CD4-positive, alpha-beta T cell treated with Interleukin-4 for 4 hours (primary cell): ENCODE measurements at places on chromosomes 6 and 20.

DNA sequence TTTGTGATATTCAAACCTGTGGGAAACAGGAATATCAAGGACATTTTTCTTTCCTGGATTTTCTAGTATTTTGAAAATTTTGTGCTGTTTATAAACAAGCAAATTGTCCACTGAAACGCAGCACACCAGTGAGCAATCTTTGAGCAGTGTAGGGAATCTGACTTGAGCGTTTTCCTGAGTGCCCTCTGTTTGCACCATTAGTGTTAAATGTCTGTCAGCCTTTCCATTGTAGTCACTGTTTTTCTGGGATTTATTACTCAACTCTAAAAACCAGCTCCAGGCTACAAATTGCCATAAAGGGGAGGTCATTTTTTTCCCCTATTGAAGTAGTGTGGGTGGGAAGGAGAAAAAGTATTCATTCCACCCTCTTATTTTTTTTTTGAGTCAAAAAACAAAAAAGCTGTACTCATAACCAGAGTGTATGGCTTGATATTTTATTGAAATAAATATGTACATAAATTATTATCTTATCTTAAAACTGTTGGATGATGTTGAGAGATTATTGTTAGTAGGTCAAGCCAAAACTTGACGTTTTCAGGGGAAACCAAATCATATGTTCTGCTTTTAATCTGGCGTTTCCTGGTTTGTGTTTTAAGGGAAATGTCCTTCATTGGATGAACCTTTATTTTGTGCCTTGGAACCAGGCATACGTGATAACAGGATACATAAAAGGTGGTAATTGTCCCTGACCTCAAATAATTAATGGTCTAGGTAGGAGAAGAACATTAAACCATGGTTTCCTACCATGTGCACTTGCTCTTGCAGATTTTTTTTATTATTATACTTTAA lies 51.8 kb downstream of the TSHZ2 start:
- no peak for DNase-seq

DNA sequence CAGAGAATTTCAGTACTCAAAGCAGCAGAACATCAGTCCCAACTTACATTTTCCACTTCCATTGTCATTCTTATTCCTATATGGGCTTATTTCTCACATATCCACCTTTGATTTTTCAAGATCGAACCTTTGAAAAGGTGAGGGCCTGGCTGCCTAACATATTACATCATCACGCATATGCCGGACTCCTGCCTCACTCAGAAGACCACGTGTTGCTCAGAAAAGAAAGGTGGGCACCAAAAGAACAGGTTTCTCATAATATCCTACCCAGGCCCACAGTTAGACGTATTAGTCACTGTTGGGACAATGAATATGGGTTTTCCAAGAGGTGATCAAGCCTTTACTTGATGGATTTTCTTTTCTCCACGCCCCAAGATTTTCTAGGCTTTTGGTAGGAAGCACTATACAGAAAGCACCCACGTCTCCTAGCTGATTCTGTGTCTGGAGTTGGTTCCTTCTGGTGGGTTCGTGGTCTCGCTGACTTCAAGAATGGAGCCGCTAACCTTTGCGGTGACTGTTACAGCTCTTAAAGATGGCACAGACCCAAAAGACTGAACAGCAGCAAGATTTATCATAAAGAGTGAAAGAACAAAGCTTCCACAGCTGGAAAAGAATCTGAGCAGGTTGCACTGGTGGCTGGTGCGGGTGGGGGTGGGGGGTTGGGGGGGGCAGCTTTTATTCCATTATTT lies 168.9 kb downstream of the ATXN1 start:
- no peak for DNase-seq

- DNase-seq, result no peak
Observed at GRCh38 chr6:89888138-89888514, 6.1 kb upstream of the GJA10 start.

DNA sequence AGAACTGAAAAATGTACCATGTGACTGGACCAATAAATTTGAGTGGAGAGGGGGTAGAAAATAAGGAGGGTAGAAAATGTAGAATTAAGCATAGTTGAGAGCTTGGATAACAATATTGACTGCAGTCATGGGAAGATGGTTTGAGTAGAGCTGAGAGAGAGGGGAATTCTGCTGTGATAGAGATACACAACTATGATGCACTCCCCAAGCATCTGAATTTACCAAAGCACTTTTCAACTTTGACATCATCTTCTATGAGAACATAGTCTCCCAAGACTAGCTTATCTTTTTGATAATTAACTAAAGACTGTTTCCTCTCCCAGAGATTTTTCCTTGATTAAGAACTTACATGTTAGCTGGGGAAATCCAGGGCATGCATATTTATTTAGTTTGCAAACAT lies 103.1 kb downstream of the TNFRSF21 start:
- no peak for DNase-seq

DNA sequence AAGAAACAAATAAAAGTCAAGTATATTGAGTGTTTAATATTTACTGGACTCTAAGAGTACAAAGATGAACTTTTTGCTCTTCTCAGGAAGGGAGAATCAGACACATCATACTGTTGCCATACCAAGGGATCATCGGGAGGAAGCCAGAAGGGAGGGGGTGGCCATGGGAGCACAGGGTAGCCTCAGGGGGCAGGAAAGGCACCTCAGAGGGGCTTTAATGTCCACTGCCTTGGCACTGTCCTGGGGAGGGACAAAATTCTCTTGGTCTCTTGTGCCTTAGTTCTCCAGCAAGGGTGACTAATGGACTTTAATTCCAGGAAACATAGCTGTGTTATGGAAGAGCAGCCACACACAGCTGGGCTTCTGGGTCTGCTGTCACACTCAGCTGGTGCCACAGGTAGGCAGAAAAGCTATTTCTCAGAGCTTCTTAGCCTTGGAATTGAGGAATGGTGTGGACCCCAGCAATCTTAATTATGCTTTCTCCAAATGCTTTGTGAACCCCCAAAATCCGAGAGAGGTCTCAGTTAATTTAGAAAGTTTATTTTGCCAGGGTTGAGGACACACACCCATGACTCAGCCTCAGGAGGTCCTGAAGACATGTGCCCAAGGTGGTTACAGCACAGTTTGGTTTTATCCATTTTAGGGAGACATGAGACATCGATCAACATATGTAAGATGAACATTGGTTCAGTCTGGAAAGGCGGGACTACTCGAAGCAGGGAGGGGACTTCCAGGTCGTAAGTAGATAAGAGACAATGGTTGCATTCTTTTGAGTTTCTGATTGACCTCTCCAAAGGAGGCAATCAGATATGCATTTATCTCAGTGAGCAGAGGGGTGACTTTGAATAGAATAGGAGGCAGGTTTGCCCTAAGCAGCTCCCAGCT lies 53.2 kb downstream of the MRAP2 start:
- no peak for DNase-seq

DNA sequence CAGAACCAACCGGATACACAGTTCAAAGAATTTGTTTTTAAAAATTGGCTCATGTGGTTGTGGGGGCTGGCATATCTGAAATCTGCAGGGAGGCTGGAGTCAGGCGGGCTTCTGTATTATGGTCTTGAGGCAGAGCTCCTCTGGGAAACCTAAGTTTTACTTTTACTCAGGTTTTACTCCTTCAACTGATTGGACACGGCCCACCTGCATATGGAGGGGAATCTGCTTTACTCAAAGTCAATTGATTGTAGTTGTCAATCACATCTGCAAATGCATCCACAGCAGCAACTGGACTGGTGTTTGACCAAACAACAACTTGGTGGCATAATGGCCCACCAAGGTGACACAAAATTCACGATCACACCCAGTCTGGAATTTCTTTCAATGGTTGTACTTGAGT lies 103.4 kb downstream of the ERMARD start:
- DNase-seq, result no peak

DNA sequence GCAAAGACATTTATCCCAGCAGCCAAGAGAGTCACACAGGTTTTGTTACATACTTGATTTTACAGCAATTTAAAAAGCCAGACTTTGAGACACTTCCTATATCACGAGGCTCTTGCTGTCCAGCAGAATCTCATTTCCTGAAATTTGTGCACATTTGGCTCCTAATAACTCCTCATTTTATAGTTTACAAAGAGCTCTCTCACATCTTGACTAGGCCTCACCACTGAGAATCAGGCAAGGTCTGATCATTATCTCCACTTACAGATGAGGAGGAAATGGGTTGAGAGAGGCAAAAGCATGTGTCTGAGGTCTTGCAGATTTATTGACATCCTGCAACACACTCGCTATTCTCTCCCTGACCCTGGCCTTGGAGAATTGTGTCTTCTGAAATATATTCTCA lies 426.8 kb downstream of the MAFB start:
- no peak for DNase-seq

DNA sequence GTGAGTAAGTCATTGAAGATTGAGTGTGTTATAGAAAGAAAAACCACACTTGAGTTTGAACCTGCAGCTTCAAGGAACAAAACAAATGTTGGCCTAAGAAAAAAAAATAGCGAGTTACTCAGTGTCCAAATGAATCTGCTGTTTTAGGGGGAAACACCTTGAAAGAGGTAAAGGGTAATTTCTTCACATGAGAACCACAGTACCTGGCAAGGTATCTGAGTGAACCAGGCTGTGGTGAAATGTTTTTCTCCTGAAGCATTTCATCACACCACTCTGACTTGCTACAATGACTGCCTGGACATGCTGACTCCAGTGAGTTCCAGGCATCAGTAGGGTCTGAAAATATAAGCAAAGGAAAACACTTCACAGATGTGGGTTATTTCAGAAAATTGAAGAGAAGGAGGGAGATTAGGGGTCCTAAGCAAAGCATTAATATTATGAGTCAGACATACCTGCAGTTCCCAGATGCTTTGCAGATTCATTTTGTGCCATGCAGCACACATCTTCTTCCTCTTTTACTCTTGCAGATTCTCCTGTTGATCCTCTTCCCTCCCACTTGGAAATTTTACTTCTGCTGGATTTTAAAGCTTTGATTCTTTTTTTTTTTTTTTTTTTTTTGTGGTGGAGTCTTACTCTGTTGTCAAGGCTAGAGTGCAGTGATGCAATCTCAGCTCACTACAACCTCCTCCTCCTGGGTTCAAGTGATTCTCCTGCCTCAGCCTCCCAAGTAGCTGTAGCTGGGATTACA lies 206.2 kb upstream of the SGK1 start:
- DNase-seq, result peak; percentile 15
